T-cell (primary cell): ENCODE measurements at places on chromosomes 3 and 15.

DNA sequence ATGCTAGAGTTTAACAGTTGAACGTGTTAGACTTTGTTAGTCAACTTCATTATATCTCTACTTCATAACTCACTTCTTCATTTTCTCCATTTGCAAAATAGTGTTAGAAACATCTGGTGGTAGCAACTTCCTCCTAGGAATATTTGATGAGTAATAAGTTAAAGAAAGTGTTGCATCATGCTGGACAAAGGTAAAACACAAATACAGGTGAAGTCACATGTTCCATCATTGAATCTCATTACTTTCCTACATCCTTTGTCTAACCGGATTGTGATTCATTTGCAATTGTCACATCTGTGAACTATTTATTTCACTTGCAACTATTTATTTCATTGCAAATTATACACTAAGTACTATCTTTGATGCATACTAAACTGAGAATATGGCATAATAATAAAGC lies 186.5 kb downstream of the TUSC7 start:
- no peak for DNase-seq

- no peak for DNase-seq
Measured at GRCh38 chr15:77186594-77187011, 115.7 kb upstream of the TSPAN3 start.

DNA sequence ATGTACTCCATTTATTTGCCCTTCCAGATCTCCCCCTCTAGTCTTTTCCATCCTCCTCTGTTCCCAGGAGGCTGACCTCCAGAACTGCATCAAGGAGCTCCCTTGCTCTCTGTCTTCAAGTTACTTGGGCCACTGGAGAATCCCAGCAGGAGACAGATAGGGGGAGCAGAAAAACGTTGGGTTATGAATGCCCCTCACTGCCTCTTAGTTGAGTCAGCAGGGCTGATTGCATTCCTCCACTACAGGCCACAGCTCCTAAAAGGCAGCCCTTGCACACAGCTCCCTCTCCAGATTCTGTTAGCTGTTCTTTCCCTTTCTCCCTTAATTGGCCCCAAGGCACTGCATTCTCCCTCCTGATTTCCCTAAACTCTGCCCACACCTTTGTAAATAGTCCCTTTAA lies 12.4 kb upstream of the CEP152 start:
- DNase-seq = no peak

GRCh38 chr3:16366581-16366980 lies 101.6 kb downstream of the OXNAD1 start:
- DNase-seq = no peak

DNA sequence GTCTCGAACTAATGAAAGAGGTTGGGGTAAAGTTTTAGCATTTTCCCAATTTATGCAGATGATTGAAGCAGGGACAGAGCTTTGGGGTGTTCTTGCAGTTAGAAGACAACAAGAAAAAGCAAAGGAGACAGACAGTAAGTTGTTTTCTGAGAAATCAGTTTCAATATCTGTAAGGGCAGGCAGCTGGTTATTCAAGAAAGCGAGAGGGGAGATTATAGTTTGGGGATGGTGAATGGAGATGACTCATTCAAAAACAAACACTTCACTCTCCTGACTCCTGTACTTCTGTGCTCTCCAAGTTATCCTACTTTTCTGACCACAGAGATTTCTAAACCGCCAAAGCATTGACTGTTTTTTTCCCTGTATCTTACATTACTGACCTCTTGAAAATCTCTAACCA lies 352.0 kb downstream of the GAP43 start:
- DNase-seq = no peak
